GM18507 (cell line): ENCODE measurements at places on chromosomes 12 and 14.

DNA sequence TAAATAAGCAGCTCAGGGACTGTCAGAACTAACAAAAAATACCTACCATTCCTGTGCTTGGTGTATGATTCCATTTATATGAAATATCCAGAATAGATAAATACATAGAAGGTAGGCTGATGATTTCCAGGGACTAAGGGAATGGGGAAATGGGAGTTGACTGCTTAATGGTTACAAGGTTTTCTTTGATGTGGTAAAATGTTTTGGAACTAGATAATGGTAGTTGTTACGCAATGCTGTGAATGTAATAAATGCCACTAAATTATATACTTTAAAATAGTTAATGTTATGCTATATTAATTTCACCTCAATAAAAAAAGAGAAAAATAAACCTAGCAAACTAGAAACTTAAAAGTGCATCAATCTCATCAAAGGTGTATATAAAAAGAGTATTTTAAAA lies 41.1 kb downstream of the CEP83 start:
- no peak for DNase-seq

GRCh38 chr12:1197264-1198018 lies 206.4 kb downstream of the ERC1 start:
- DNase-seq: no peak

GRCh38 chr12:104154806-104155205 lies 16.8 kb upstream of the NFYB start:
- DNase-seq: no peak

- DNase-seq: no peak
Observed at GRCh38 chr12:52300796-52301691, 9.7 kb upstream of the KRT81 start.

DNA sequence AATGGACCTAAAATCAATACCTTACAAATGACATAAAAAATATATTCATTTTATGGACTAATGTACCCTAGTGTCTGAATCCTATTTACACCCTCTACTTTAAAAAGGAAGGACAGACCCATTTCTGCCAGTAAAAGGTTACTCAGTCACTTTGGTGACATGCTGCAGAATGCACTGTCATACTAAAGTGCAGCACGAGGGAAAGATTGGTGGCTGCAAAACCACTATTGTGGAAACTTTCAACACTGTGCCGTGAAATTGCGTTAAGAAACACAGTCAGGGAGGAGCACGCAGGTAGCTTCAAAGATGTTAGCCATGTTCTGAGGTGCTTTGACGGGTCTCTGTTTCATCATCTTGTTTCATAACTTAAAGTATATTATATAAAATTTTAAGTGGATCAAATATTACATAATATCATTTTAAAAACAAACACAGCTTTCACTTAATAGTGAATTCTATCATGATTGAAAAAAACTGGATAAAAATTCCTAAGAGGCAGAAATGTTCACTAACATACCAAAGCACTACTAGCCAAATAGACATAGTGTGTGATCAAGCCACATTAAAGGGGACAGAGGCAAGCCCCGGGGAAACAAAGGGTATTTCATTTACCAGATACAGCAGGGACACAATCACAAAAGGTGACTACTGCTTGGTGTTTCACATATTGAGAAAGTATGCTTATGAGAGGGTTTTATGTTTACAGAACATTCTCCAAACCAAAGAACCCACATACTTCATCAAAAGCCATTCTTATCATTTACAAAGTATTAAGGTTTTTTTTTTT lies 330.8 kb upstream of the SOX5 start:
- DNase-seq: no peak

DNA sequence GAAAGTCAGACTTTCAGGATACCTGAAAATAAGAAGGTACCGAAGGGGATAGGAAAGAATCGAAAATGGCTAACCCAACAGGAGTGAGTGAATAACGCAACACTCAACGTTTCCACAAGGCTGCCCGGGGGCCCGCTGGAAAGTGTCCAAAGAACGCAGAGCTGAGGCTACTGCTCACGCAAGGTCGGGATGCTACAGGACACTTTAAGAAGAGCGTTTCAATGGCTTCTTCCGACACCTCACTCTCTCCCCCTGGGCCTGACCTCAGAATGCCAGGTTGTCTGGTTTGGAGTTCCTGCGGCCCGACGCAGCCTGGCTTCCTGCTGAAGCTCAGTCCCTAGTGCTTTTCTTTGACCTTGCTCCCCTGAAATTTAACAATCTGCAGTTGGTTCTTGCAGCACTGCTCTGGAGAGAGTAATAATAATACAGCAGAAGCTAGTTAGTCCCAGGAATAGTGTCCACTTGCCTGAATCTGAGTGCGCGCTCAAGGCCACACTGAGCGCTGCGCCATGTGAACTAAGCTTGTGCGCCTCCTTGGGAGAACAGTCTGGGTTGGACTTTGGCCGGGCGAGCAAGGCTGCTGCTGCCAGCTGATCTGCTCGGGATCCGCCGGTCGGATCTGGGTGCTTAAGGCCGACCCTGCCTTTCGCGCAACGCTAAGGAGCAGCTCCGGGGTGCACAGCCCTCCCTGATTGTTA lies 2.0 kb upstream of the ALX1 start:
- no peak for DNase-seq

DNA sequence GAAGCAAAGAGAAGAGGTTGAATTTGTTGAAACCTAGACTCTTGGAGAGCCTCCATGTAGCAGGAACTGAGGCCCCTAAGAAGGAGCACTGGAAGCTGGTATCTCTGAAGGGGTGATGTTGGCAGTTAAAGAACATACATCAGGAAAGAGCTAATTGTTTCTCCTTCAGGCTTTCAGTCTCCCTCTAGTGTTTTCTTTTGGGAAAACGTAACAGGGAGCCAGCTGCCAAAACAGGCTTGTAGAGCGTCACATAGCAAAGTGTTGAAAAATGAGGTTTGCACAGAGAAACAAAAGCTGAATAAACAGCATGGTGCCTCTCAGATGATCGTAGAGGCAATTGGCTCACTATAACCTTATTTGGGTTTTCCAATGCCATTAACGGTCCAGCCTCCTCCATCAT lies 46.9 kb upstream of the CAND1 start:
- no peak for DNase-seq

DNA sequence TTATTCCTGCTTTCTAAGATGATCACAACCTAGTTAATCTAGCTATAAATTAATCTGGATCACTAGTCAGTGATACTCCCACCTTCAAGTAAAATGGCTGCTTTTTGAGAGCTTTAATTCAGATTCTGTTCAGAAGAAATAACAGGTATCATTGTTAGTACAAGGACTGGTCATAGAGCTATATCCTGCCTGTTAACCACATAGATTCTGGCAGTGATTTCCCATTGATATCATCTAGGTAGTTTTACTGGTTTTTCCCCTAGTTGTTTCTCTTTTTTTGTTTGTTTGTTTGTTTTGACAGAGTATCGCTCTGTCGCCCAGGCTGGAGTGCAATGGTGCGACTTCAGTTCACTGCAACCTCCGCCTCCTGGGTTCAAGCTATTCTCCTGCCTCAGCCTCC lies 39.0 kb upstream of the HIF1A start:
- DNase-seq: no peak

DNA sequence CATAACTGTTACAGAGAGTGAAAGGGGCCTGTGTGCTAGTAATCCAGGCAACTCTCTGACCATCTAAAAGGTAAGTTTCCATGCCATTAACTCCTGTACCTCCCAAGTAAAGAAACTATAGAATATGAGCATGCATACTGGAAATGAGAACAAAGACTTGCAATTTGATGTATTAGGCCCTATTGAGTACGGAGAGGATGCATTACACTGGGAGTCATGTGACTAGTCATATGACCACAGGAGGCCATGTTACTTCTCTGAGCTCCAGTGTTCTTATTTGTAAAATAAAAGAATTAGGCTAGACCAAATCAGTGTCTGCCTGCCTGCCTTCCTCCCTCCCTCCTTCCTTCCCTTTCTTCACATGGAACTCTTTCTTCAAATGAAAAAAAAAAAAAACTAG lies 440.1 kb upstream of the CCDC196 start:
- no peak for DNase-seq

DNA sequence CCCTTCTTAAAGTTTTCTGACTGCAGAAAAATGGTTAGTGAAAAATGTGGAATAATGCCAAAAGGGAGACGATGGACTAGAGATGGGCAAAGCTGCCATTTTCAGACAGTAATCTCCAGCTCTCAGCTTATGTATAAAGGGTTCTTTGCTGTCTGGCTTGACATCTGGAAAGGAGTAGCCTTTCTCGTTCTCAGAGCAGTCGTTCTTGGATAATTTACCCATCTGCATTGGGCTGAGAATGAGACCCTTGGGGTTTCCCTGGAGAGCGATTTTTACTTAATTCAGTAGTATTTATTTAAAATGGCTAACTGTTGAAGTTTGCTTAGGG lies 1.2 kb downstream of the NUDT4 start:
- no peak for DNase-seq

GRCh38 chr12:34604227-34604626 lies 581.9 kb downstream of the ALG10 start:
- DNase-seq: no peak

DNA sequence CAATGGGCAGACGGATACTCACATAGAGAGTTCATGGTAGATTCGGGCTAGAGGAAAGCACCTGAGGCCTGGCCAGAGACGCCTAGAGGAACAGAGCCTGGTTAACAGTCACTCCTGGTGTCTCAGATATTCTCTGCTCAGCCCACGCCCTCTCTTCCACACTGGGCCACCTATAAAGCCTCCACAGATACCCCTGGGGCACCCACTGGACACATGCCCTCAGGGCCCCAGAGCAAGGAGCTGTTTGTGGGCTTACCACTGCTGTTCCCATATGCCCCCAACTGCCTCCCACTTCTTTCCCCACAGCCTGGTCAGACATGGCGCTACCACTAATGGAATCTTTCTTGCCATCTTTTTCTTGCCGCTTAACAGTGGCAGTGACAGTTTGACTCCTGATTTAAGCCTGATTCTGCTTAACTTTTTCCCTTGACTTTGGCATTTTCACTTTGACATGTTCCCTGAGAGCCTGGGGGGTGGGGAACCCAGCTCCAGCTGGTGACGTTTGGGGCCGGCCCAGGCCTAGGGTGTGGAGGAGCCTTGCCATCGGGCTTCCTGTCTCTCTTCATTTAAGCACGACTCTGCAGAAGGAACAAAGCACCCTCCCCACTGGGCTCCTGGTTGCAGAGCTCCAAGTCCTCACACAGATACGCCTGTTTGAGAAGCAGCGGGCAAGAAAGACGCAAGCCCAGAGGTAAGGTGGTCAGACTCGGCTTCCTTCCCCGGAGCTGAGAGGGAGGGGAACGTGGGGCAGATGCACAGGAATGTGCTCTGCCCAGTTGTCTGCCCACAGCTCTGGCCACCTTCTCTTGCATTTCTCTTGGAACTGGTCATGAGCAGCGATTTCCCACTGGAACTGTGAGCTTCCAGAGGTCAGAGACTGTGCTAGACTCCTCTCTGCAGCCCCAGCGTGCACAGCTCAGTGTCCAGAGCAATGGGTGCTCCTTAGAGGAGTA lies at the start of gene CD4:
CD4 (plus strand) TSS at position 557 of the 953 bp plus-strand sequence. CDS start 10,611 bp downstream, outside the sequence.
- no peak for DNase-seq

GRCh38 chr14:90611936-90612335 lies 204.3 kb downstream of the TTC7B start:
- DNase-seq: no peak

DNA sequence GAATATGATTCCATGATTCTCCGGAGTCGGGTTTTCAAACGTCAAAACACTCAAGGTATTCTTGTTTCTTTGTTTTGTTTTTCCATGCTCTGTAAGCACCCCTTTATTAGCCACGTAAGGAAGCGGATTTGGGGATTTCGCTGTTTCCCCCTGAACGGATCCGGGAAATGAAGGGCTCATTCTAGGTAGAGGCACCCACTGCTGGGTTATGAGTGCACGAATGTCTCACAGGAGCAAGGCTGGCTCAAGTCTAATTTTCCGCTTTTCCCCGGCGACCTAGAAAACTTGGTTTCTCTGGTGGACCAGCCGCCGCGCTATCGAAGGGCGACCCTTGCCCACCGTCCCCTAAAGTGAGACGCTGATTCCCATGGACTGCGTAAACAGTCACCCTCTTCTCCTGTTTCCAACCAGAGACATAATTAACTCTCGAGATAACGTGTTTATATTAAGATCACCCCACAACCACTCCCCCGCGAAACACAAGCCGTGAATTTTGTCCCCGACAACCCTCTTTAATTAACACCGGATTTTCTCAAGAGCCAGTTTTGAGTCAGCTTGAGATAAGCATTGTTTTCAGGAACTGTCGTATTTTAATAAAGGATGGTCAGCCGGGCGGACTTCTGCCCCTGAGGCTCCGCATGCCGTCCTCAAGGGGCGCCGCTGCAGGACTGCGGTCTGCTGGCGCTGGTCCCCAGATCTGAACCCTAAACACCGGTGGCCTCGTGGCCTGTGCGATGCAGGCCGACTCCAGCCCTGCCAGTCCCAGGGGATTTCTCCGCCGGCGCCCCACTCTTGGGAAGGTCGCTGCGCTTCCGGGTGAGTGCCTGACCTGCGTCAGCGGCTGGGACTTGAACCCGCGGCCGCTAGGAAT lies 515 bp upstream of the ABCC9 start:
- no peak for DNase-seq

- peak; percentile 8 for DNase-seq
Observed at GRCh38 chr14:54175298-54175942, 218.8 kb upstream of the BMP4 start.

DNA sequence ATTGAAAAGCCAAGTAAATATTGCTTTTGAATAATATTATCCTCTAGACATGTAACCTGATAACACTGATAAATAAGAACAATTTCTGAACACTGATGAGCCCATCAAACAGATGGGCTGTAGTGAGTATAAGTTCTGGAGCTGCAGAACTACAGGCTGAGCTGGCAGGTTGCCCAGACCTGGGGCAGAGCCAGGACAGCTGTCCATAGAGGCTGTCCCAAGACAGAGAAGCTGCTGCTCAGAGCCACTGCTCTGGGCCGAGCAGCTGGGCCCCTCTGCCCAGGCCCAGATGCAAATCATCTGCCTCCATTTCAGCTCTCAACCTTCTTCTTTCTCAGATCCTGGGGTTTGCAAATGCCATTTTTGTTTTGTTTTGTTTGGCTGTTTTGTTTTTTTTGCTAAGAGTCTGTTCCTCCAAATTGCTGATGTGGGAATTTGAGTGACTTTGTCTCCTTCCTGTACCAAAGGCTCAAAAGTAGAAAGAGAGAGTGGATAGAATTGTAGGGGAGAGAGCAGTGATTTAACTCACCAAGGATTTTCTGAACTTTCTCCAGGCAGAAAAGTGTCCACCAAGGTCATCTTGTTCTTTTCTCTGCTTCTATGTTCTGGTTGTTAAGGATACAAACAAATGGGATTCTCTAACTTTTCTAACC lies 4.0 kb upstream of the TESPA1 start:
- DNase-seq: no peak

DNA sequence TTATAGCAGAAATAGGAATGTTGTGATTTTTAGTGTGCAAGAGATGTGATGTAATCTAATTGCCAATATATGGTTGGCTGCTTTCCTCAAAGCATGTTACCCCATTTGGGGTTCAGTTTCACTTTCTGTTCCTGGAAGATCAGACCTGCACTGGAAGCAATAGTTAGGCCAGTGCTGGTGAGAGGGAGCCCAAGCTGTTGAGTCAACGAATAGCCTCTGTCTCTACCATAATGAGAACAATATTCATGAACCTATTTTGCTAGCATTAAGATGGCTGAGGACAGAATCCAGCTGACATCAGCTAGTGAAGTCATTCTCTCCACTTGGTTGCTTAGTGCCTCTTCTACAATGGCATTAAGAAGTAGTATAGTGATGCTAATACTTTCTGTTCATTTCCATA lies 379.9 kb upstream of the DCN start:
- DNase-seq: no peak

- DNase-seq: no peak
Observed at GRCh38 chr12:64749461-64750200, 9.6 kb downstream of the GNS start.
